ENCODE measurements at places on chromosomes 7 and 10.

DNA sequence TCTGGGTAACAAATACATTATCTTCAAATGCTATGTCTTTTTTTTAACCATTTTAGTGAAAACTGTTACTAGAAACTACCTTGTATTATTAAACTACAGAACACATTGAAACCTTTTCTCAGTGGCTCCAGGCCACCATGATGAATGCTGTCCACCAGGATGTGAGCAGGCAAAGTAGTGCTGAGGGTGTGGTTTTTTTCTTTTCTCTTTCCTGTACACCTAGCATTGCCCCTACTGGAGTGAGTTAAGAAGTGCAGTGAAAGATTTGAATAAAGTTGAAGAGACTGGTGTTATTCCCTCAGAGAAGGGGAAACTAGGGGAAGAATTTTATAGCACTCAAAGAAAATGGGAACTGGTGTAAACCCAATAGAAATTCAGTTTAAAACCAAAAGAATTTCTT, 120.0 kb upstream of the SAMD8 start:
- no peak for DNase-seq

- peak; percentile 8 for DNase-seq
Measured at GRCh38 chr10:123380491-123381085, 226.4 kb downstream of the BUB3 start.

DNA sequence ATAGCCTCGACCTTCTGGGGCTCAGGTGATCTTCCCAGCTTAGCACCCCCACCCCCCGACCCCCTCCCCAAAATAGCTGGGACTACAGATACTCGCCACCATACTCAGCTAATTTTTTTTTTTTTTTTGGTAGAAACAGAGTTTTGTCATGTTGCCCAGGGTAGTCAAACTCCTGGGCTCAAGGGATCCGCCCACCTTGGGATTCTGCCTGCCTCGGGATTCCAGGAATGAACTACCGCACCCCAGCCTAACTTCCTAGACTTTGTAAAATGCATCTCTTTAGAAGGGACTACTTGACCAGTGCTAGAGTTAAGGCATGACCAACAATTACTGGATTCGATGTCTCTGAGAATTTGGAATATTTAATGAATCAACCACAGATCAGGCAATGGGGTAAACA, 85.9 kb downstream of the MDFIC start:
- DNase-seq, result no peak

DNA sequence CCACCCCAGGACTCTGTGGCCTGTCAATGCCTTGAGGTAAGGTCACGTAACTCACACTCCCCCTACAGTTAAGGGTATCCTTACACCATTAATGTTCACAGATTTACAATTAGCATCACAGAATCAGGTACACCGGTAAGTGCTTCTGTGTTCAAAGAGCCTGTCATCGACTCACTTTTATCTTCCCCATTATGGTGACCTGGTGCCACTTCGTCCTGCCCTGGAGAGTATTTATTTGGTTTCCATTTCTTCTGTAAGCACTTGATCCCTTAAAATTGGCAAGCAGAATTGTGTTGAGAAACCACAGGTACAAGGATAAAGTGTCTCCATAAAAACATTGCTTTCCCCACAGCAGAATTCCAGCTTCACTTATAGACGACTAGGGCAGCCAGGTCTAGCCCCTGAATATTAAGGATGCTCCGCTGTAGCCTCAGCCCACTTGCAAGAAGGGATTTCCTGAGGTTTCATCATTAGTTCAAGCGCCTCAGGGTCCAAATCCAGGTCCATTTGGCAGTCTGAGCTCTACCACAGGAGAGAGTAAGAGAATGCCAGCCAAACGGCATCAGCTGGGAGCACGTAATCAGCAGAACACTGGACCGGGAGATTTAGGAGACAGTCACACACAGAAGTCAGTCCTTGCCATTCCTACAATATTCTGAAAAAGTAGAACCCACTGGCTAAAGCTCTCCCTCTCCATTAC, 10.1 kb downstream of the ATXN7L1 start:
- no peak for DNase-seq

- no peak for DNase-seq
Measured at GRCh38 chr10:113291413-113291812, 261.4 kb upstream of the HABP2 start.

GRCh38 chr7:7498856-7499255, 36.8 kb downstream of the COL28A1 start:
- DNase-seq, result peak; percentile 85

- DNase-seq, result no peak
Measured at GRCh38 chr7:83921941-83922607, 272.5 kb downstream of the SEMA3A start.

DNA sequence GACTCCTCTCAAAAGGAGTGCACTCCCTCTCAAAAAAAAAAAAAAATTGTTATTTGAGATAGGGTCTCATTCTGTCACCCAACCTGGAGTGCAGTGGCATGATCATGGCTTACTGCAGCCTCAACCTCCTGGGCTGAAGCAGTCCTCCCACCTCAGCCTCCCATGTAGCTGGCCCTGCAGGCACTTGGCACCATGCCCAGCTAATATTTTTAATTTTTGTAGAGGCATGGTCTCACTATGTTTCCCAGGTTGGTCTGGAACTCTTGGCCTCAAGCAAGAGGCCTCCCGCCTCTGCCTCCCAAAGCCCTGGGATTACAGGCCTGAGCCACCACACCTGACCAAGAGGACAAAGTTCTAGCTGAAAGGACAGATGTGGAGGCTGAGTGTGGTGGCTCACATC, 120.3 kb downstream of the EPC1 start:
- no peak for DNase-seq

GRCh38 chr10:18647151-18647550, 4.2 kb downstream of the NSUN6 start:
- DNase-seq, result no peak

- DNase-seq, result peak; percentile 78
Measured at GRCh38 chr10:103881416-103882284, 26.3 kb upstream of the SH3PXD2A start.

DNA sequence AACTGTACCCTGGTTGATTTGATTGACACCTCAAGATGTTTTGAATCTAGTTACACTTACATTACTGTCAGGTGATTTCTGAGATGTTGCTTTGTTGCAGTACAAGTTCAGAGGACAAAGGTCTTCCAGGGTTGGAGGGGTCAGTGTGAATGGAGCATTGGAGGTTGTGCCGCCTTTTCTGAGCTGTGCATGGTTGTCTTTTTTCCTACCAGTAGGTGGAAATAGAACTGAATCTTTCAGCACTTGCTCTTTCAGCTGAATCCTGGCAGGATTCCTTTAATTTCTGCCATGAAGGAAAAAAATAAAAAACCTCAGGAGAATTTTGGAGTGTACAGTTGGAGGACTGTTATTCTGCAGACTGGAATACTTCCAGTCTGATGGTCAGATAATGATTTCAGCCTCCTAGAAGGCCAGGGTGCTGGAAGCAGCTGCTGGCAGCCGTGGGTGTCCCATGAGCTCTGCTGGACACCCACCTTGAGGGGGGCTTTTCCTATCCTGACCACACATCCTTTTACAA, 82.7 kb downstream of the PLCE1 start:
- DNase-seq, result peak; percentile 30

DNA sequence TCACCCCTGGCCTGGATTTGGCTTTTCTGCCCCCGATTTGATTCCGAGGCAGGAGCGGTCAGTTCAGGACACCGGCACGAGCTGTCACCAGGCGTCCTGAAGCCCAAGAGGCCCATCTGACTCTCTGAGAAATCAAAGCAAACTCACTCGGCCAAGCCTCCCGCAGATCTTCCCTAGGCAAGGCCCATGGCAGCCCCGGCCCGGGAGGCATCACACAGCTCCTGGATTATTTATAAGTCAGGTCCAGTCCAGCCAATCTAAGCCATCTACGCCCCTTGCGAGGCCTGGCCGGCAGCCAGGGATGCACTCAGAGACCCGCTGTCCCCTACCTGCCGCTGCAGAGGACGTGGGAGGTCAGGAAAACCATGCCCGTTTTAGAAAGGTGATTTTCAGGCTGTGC, 87.3 kb upstream of the DIP2C start:
- no peak for DNase-seq

GRCh38 chr7:1812509-1813393, 142.7 kb downstream of the ELFN1 start:
- no peak for DNase-seq

- no peak for DNase-seq
Measured at GRCh38 chr7:93838966-93839365, 51.6 kb downstream of the TFPI2 start.

GRCh38 chr7:51458693-51459092, 142.1 kb upstream of the COBL start:
- DNase-seq, result no peak

DNA sequence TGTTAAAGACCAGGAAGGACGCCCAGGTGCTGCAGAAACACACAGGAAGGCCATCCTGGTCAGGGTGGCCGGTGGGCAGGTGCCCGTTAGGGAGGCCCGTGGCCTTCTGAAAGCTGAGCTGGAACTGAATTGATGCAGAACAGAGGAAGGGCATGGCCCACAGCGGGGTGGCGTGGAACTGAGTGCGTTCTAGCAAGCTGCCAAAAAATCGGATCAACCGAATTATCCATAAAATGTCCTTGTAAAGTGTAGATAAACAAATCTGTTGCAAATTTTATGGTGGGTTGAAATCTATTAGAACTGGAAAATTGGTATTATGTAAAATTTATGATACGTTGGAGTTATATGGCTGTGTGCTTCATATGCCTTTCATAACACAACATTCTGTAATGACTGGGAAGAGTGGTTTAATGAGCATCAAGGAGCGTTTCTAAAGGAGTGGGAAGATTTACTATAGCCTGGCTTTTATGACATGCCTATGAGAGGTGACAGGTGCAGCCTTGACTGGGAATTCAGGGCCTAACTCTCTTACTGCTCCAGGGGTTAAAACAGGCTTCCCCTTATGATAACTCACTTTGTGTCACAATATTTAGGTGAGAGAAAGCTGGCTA, 108.1 kb downstream of the GPR26 start:
- DNase-seq, result no peak

DNA sequence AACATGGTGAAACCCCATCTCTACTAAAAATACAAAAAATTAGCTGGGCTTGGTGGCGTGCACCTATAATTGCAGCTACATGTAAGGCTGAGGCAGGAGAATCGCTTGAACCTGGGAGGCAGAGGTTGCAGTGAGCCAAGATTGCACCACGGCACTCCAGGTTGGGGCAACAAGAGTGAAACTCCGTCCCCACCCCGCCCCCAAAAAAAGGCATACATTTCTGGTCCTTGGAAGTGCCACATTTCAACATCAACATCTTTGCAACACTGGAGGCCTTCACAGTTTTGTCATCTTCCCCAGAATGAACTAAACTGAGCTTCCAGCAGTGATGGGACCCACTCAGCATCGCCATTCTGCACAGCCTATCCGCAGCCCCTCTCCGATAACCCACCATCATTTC, 36.6 kb downstream of the FAM53B start:
- DNase-seq, result no peak
